Activated B cell treated with CpG ODN at 0.5 μM for 24 hours (primary cell): ENCODE measurements at places on chromosomes 11 and 22. TPM values are rescaled to one million over a fixed set of nuclear protein-coding genes. Genes with fewer than 3 reads are reported as not detected.

- peak overlapping the region; percentile 87 for H3K27ac ChIP-seq
- no peak for DNase-seq
- no peaks in the 10 kb centered on the region for H3K36me3 ChIP-seq
- peak overlapping the region; percentile 67 for H3K4me3 ChIP-seq
These were observed 48.8 kb upstream of the CD44 start for GRCh38 chr11:35090125-35090524.

GRCh38 chr22:31083923-31084810, 3.0 kb downstream of the SMTN start:
- no peaks in the 10 kb centered on the region for H3K27me3 ChIP-seq
- H3K4me3 ChIP-seq: peak overlapping the region; percentile 86
- peak overlapping the region; percentile 76 for H3K27ac ChIP-seq
- DNase-seq: no peak

- H3K27me3 ChIP-seq: no peaks in the 10 kb centered on the region
- H3K4me1 ChIP-seq: peaks cover 63% of the 10 kb centered on the region
- no peak for DNase-seq
- H3K36me3 ChIP-seq: peaks cover 8% of the 10 kb centered on the region
These were observed 63.0 kb downstream of the PTPRJ start for GRCh38 chr11:48043111-48043990.

UCP2 gene
- 424 and 458 TPM in 2 replicates for total RNA-seq

DNA sequence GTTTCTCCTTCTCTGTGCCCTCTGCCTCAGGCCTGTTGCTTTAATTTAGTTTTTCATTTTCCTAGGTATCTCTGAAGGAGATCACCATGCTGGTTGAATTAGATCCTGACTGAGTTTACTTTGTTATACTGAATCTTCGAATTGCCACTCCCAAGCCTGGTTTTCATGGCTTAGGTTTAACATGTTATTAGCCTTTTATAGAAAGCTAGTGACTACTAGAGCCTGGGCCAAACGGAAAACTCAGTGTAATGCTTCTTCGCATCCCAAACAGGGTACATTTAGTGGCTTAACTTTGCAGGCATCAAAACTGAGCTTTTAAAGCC, 3.6 kb downstream of the CRKL start:
- H3K36me3 ChIP-seq: peaks cover 28% of the 10 kb centered on the region
- peak overlapping the region; percentile 97 for H3K4me3 ChIP-seq
- no peak for DNase-seq
- no peak overlapping the region for H3K27ac ChIP-seq

MMP13 gene
- not detected in 2 replicates for total RNA-seq

SORL1 gene
- 159 and 180 TPM in 2 replicates for total RNA-seq

CEP164 gene
- 42.9 and 50.9 TPM in 2 replicates for total RNA-seq
